ENCODE measurements at places on chromosomes 12 and 14. TPM values are rescaled to one million over a fixed set of nuclear protein-coding genes. Genes with fewer than 3 reads are reported as not detected.

DNA sequence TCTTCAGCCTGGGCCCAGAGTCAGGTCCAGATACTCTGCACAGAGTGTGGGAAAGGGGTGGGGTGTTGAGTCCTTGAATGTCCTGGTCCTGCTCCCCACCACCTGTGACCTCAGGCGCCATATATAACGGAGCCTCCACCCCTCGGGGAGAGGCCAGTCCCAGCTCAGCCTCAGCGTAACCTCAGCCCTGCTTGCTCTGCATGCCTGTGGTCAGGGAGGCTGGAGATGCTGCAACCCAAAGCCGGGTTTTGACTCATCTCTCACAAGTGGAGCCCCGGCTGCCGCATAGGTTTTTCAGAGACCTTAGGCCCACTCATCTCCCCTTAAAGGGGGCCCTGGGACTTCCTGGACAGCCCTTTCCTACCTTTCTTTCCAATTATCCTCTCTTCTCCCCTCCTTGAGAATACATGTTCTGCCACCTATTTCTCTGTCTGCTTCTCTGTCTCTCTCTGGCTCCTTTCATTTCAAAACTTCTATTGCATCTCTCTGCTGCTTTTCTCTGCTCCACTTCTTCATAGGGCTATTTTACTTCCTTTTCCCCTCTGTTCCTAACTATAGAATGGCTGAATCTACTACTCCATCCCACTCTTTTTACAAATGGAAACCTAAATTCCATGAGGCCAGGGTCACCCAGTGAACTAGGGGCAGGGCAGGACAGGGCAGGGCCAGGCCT, 1.2 kb downstream of the ITGB7 start:
- H3K27me3 ChIP-seq: no peaks in the 10 kb centered on the region
- H3K36me3 ChIP-seq: peaks cover 12% of the 10 kb centered on the region
- peak overlapping the region; percentile 87 for H3K27ac ChIP-seq

GRCh38 chr12:13223179-13223804, 26.8 kb downstream of the EMP1 start:
- H3K27me3 ChIP-seq: peaks cover 18% of the 10 kb centered on the region
- H3K4me1 ChIP-seq: no peaks in the 10 kb centered on the region
- no peaks in the 10 kb centered on the region for H3K36me3 ChIP-seq
- H3K4me3 ChIP-seq: no peak overlapping the region
- no peak for DNase-seq

DNA sequence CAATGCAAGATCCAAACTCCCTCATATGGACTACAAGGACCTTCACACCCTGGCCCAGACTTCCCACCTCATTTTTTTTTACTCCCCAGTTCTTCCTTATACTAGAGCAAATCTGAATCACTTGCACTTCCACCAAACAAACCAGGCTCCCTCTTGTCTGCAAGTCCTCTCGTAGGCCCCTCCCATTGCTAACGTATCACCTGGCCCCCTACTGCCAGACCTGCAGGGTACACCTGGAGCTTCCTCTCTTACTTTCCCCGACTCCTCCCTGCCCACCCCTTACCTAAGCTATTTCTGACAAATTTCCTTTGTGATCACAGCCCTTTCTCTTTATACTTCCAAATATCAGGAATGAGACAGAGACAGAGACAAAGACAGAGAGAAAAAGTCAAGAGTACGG, 463.9 kb downstream of the GALC start:
- peaks cover 2% of the 10 kb centered on the region for H3K27me3 ChIP-seq
- DNase-seq: no peak
- no peak overlapping the region for H3K27ac ChIP-seq

DNA sequence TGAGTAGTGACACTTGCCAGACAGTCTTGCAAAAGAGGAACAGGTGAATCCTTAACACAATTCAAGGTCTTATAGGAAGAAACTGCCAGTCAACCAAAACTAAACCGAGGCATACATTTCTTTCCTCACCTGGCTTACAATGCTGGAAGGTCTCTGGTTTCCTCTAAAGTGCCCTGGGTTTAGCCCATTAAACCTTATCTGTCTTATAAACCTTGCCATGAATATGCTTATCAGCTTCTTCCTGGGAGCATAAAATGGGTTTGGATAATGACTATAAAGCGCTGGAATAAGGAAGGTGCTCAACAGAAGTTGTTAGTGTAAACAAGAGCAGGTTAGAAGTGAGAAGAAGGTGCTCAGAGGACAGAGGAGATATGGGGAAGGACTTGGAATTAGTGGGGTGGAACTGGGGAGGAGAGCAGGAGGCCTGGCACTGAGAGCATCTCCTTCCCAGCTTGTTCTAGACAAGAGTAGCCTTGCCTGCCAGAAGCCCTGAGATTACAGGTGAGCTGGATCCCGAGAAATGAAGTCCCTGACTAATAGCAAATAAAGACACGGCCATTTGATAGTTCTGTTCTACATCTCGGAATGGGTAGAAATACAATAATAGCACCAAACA, 14.1 kb upstream of the GPRC5A start:
- no peak overlapping the region for H3K4me3 ChIP-seq
- DNase-seq: no peak
- H3K4me1 ChIP-seq: peaks cover 11% of the 10 kb centered on the region

NKX2-1 gene
- not detected for total RNA-seq

HHIPL1 gene
- 0.07 TPM for total RNA-seq

RNASE3 gene
- not detected for total RNA-seq

- no peaks in the 10 kb centered on the region for H3K27me3 ChIP-seq
- peaks cover 2% of the 10 kb centered on the region for H3K36me3 ChIP-seq
- H3K27ac ChIP-seq: no peak overlapping the region
- no peaks in the 10 kb centered on the region for H3K4me1 ChIP-seq
- DNase-seq: no peak
Observed at GRCh38 chr12:31819427-31819826, 90.6 kb upstream of the AMN1 start.

GRCh38 chr14:102957222-102957621, 34.8 kb downstream of the AMN start:
- no peak for DNase-seq
- no peaks in the 10 kb centered on the region for H3K36me3 ChIP-seq
- H3K4me3 ChIP-seq: no peak overlapping the region
- no peak overlapping the region for H3K27ac ChIP-seq
- H3K27me3 ChIP-seq: no peaks in the 10 kb centered on the region

NDUFA9 gene
- total RNA-seq: 93.3 TPM

GRCh38 chr12:105812366-105812765, 326.4 kb downstream of the NUAK1 start:
- H3K27ac ChIP-seq: no peak overlapping the region
- peaks cover 3% of the 10 kb centered on the region for H3K27me3 ChIP-seq

- H3K36me3 ChIP-seq: peaks cover 2% of the 10 kb centered on the region
- no peak for DNase-seq
- H3K27ac ChIP-seq: no peak overlapping the region
- no peak overlapping the region for H3K4me3 ChIP-seq
- no peaks in the 10 kb centered on the region for H3K27me3 ChIP-seq
Observed at GRCh38 chr14:51140856-51141255, 46.0 kb upstream of the TRIM9 start.

KLRD1 gene
- 0.28 TPM for total RNA-seq

SERPINA1 gene
- 102 TPM for total RNA-seq

KRT6C gene
- not detected for total RNA-seq

GRCh38 chr12:132399092-132400010, 70.0 kb upstream of the GALNT9 start:
- DNase-seq: no peak
- no peaks in the 10 kb centered on the region for H3K4me1 ChIP-seq
- peaks cover 14% of the 10 kb centered on the region for H3K27me3 ChIP-seq
- H3K4me3 ChIP-seq: no peak overlapping the region

- H3K36me3 ChIP-seq: no peaks in the 10 kb centered on the region
- no peak overlapping the region for H3K27ac ChIP-seq
- H3K4me3 ChIP-seq: no peak overlapping the region
Observed at GRCh38 chr14:37443461-37443860, 151.6 kb downstream of the FOXA1 start.

GRCh38 chr14:22641846-22642245, 2.3 kb downstream of the OR6J1 start:
- H3K4me3 ChIP-seq: no peak overlapping the region
- no peak for DNase-seq
- H3K27me3 ChIP-seq: no peaks in the 10 kb centered on the region
- H3K4me1 ChIP-seq: peaks cover 8% of the 10 kb centered on the region
- no peak overlapping the region for H3K27ac ChIP-seq
- no peaks in the 10 kb centered on the region for H3K36me3 ChIP-seq

- peaks cover 63% of the 10 kb centered on the region for H3K27me3 ChIP-seq
- peak; percentile 75 for DNase-seq
- H3K4me3 ChIP-seq: no peak within 1 kb of the TSS
- no peaks in the 10 kb centered on the region for H3K36me3 ChIP-seq
Observed at GRCh38 chr12:125185740-125186470, 120.7 kb downstream of the AACS start.

DNA sequence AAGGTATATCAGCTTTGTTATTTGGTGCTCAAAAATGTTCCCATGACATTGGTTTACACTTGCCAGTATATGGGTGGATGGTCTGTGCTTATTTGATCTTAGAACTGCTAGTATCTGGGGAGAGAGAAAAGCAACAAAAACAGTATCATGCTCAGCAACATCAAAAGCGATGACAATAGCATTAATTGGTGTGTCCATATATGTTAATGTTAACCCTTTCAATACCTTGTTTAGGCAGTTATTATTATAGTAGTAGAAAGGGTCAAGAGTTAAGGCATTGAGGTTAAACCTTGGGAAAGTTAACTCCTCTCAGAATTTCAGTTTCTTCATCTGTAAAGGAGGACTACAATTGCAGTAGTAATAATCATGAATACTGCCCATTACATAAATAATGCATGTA, 37.4 kb upstream of the SLC38A2 start:
- no peak overlapping the region for H3K27ac ChIP-seq
- no peak overlapping the region for H3K4me3 ChIP-seq
- no peaks in the 10 kb centered on the region for H3K36me3 ChIP-seq
- no peak for DNase-seq
- no peaks in the 10 kb centered on the region for H3K27me3 ChIP-seq

- no peaks in the 10 kb centered on the region for H3K4me1 ChIP-seq
- H3K27ac ChIP-seq: no peak overlapping the region
- DNase-seq: no peak
- no peaks in the 10 kb centered on the region for H3K27me3 ChIP-seq
- peaks cover 4% of the 10 kb centered on the region for H3K36me3 ChIP-seq
Observed at GRCh38 chr14:103735022-103735421, 19.4 kb downstream of the ZFYVE21 start.

Measured in activated CD4-positive, alpha-beta T cell treated with anti-CD3 and anti-CD28 coated beads for 36 hours (primary cell).